ENCODE measurements at places on chromosomes 11 and 22.

DNA sequence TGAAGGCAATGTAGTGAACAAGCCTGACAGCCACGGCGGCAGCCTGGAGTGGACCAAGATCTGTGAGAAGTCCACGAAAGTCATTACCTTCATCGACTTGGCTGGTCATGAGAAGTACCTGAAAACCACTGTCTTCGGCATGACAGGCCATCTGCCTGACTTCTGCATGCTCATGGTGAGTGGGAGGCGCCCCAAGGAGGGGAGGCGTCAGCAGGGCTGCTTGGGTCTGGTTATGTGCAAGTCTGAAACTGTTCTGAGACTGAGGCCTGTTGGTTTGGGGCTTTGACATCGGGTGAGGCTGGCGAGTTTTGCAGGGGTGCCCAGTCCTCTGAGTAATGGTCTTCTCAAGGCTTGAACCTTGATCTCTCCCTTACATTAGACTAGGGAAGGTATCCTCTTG, 11.1 kb downstream of the GTPBP1 start:
- DNase-seq = no peak

- no peak for DNase-seq
Observed at GRCh38 chr11:29518389-29519174, 498.2 kb downstream of the KCNA4 start.

DNA sequence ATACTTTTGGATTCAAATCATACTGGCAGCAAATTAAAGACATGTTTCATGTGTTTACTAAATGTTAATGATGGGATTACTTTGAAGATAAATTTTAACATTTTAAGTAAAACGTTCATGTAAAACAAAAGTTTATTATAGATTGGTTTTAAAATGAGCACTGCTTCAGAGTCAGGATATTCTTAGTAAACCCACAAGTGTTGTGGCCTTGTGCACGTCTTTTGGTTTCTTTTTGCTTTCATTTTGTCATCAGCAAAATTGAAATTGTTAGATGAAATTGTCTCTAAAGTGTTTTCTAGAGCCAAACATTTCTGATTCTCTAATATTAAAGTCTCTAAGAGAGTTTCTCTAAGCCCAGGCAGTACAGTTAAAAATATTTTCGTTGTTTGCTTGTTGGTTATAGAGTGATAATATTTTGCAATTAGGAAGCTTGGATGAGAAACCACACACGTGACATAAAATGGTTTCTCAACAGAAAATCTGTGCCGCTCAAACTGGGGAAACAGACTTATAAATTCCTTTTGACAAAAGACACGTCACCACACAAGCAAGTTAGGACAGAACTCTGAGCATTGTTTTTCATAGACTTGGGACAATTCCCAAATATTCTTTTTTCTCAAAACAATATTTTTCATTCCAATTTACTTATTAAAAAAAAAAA, 164.4 kb downstream of the TEAD1 start:
- DNase-seq = no peak

- no peak for DNase-seq
Observed at GRCh38 chr11:92810423-92811064, 158.9 kb upstream of the MTNR1B start.

DNA sequence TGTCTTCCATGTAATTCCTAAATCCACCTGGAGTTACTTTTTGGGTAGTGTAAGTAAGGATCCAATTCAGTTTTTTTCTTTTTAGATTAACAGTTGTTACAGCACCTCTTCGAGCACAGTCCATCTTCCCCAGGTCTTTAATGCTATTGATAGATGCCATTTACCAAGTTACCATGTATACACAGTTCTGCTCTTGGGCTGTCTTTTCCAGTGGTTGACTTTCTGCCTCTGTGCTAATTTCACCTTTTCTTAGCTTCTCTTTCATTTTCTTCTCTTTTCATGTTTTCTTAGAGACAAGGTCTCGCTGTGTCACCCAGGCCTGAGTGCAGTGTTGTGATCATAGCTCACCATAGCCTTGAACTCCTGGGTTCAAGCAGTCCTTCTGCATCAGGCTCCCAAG, 12.0 kb downstream of the ATXN10 start:
- no peak for DNase-seq
